ENCODE measurements at places on chromosomes 13 and 19.
A peak's percentile ranks its signal among the peaks of the same experiment; 100 is the strongest.

DNA sequence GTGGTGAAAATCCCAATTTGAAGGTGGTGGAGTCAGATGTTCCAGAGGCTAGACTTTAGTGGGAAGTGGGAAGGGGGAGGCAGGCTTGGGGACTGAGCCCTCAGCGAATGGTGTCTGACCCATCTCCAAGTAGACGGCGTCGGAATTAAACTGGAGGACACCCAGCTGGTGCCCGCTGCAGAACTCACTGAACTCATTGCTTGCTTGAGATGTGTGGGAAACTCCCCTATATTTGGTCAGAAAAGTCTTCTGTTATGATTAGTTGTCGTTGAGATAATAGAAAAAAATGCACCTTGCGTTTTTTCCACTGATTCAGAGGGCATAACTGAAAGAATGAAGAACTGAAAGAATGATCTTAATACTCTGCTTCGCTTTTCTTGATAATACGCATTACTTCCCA is 871 bp upstream of the ZNF583 start:
- DNase-seq: no peak

- DNase-seq: no peak
Observed at GRCh38 chr19:45973553-45974338, at the start of gene NOVA2. Gene NOVA2 (minus strand): TSS chr19:45973865. CDS start chr19:45973351, 514 bp downstream.

DNA sequence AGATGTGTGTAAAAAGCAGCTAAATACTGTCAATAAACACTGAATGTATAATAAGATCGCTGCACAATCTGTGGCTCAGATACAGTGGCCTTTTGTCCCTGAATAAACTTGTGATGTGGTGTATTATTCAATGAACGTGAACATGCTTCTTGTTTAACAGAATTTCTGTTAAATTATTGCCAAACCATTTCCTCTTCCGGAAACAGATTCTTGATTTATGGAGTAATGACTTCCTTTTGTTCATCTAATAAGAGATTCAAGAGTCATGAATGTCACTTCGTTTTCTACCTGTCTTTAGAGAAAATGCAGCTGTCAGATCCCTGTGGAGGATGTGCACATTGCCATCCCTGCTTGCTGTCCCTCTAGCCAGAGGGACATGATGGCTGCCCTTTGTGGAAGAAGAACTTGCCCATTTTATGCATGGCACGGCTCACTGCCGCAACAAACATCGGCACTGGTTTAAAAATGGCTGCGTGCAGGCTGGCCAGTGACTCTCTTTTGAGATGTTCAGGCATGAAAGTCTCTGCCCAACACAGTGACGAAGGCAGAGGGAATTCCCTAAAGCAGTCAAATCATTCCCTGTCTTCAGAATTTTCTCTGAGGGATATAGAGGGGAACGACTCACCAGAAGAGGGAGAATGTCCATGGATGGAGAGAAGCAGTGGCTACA is 3.1 kb upstream of the TNFSF13B start:
- no peak for DNase-seq

DNA sequence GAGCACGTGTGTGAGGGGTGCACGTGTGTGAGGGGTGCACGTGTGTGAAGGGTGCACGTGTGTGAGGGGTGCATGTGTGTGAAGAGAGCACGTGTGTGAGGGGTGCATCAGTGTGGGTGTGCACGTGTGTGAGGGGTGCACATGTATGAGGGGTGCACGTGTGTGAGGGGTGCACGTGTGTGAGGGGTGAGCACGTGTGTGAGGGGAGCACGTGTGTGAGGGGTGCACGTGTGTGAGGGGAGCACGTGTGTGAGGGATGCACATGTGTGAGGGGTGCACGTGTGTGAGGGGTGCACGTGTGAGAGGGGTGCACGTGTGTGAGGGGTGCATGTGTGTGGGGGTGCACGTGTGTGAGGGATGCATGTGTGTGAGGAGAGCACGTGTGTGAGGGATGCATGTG is 15.7 kb downstream of the RASA3 start:
- no peak for DNase-seq

DNA sequence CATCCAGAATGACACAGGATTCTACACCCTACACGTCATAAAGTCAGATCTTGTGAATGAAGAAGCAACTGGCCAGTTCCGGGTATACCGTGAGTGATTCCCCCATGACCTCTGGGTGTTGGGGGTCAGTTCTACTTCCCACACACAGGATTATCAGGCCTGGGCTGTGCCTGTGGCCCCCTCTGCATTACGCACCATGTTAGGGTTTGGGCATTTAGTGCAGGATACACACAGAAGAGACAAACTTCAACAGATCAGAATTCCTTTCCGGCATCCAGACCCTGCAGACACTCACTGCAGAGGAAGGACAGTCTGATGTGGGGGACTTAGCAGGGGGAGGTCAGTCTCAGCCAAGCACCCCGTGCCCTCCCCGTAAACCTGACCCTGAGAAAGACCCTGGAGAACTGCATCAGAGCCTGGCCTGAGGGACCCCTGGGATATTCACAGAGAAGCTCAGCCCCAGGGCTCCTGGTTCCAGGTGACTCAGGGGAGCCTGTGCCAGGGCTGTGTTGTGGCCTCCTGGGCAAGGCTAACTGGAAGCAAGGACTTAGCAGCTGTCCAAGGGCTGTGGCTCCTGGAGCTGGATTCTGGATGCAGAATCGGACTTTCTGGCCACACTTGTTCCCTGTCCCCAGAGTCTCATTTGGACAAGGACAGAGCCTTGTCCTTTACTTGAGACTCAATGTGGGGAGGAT is 1.7 kb downstream of the CEACAM5 start:
- no peak for DNase-seq

DNA sequence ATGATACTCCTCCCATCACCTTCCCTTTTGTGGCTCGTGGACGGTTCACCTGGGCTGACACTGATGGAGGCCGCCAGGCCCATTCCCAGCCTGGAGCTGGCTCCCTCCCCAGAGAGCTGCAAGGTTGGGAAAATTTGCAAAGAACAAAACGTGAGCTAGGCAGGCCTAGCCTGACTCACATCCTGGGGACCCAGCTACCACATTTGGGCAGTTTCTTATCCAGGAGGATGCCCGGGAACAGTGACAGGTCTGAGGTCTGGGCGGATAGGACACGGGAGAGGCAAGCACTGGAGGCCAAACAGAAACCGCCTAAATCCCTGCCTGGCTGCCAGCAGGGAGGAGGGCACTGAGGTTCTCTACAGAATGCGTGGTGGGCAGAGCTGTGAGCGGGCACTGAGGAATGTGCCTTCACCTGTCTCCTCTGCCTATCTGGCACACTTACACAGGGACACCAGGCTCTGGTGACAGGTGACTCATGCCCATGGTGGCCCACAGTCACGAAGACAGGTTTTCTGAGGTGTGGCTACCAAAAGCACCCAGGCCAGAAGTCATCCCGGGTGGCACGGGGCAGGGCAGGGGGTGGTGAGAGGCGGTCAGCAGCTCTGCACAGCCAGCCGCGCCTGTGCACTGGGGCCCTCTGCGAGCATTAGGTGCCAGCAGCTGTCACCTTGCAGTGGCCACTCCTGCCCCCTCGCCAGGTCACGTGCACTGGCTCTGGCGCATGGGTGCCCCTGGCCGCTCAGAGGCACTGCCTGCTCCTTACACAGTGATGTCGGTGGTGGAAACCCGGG is 23.2 kb downstream of the SH3GL1 start:
- no peak for DNase-seq

- no peak for DNase-seq
Observed at GRCh38 chr13:33426131-33426530, 140.6 kb upstream of the STARD13 start.

DNA sequence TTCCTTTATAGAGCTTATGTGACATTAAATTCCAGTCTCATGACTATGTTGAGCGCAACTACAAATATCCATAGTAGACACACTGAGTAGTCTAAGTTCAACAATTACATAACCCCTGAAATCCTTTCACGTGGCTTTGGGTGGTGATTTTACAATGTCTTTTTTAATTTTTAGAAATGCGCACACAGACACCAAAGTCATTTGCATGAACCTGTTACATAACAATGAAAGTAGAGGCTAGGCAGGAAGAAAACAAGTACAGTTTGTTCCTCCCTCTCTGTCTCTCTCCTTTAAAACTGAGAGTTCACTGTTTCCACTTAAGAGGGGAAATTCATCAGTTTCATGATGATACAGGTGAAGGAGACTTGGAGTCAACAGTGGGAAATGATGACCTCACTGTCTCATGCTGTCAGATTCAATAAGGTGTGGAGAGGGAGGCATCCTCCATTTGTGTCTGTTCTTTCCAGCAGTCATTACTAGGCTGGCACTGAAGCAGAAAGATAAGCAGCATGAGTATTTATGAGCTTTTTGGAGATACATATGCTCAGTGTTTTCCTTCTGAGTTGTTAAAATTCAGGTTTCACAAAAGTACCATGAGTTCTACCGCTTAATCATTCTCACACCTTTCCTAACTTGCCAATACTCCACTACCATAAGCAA is 201.8 kb downstream of the LHFPL6 start:
- DNase-seq: no peak

GRCh38 chr19:4678881-4679790 is 9.0 kb upstream of the MYDGF start:
- DNase-seq: no peak

- no peak for DNase-seq
Observed at GRCh38 chr13:34343413-34343940, 525.5 kb downstream of the RFC3 start.

- no peak for DNase-seq
Observed at GRCh38 chr19:40803170-40803856, 4.3 kb downstream of the EGLN2 start.

- no peak for DNase-seq
Observed at GRCh38 chr13:91468301-91468700, 69.9 kb downstream of the GPC5 start.

DNA sequence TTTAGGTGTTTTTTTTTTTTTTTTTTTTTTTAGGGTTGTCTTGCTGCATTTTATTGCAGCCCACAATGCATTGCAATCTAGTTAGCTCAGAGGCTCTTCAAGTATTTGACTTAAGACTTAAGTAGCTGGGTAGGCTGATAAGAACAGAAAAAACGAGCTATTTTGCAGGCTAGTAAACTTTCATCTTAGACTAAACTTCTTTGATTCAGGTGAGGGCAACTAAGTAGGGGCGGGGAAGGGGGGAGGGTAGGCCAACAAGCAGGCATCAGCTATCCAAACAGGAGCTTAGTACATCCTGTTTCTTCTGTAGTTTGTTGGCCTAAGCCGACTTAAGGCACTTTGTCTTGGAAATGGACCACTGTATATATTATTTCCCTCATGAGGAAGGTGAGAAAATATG is 4.9 kb upstream of the TDRD3 start:
- no peak for DNase-seq

- DNase-seq: peak; percentile 56
Observed at GRCh38 chr13:73754727-73755292, 379.4 kb downstream of the KLF12 start.

DNA sequence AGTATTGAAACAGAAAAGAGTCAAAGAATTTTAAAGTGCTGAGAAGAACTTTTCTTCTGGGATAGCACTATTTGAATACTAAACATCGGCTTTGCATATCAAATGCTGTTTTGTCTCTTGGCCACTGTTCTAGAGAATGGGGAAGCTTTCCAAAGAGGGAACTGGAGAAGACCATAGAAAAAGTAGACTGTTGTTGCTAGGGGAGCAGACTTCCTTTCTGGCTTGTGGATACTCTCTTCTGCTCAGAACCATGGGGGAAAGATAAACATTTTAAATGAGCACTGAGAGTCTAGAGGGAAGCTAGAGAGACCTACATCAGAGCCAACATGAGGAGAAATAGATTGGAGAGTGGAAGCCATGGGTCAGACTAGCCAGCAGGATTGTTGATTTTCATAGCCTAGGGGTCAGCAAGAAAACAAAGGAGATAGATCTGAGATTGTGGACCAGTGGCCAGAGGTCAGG is 315.7 kb downstream of the KCTD12 start:
- DNase-seq: no peak

DNA sequence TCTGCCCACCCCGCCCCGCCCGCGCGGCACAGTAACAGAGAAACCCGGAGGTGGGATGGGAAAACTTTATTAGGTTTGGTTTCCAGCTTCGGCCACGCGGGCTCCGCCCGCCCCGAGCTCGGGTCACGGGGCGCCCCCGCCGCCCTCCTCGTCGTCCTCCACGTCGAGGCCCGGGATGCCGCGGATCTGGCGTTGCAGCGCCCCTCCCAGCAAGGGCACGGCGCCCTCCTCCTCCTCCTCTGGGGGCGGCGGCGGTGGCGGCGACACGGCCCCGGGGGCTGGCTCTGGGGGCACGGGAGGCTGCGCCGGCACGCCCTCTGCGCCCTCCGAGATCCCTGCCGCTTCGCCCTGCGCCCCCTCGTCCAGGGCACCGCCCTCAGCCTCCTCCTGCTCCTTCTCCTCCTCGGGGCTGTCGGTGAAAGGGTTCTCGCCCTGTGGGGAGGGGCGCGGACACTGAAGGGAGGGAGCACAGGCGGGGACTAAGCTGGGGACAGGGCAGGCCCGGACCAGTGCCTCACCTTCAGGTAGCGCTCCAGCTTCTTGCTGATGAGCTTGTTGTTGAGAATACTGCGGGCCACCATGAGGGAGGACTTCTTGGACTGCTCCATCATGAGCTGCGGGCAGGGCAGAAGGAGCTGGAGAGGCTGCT is 536 bp upstream of the AKAP8 start:
- DNase-seq: peak; percentile 39

DNA sequence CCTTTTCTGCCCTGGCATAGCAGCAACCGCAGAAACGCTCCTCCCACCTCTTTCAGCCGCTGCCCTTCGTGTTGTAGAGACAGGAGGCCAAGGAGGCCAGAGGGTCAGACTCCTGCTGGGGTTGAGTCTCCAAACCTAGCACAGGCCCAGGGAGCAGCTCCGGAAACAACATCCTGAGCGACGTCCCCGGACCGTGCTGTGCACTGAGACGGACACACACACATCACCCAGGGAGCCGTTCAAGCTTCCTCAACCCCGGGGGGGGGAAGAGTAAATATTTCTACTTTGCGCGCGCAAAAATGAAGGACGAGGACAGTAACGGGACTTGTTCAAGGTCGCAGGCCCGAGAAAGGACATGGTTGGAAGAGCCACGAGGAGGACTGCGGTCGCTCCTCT is 657 bp downstream of the ZNF550 start:
- DNase-seq: no peak

DNA sequence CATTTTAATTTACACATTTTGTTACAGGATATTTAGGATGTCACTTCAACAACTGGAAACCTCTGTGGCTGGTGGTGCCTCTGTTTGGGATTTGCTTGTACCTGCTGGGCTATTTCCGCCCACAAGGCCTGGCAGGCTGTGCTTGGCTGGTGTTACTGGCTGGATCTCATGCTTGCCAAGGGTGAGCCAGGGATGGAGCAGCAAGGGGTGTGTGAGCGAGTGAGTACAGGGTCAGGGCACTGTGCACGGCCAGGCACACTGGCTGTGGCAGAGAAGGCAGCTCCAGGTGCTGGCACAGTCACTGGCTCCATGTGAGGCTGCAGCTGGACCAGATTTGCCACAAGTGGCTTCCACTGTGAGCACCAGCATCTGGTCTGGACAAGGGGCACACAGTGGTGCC is 1254.8 kb downstream of the SLITRK5 start:
- DNase-seq: no peak

DNA sequence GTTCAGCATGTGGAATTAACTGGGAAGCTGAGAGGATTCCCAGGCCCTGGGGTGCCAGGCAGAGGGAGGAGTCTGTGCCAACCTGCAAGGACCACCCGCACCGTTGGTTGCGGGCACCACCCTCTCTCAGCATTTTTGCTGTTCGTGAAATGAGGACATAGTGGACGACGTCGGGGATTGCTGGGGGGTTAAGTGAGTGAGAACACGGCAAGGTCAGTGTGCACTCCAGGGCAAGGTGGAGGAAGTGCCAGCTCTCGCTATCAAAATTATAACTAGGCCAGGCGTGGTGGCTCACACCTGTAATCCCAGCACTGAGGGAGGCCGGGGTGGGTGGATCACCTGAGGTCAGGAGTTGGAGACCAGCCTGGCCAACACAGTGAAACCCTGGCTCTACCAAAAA is 2.2 kb downstream of the FXYD3 start:
- no peak for DNase-seq

- no peak for DNase-seq
Observed at GRCh38 chr19:6074709-6075403, 35.4 kb downstream of the RFX2 start.

All from urinary bladder (tissue), 4 donors.